ENCODE measurements at places on chromosomes 2 and 18.

- DNase-seq, result peak; percentile 82
These were observed 109.8 kb downstream of the FARSB start for GRCh38 chr2:222545823-222546795.

DNA sequence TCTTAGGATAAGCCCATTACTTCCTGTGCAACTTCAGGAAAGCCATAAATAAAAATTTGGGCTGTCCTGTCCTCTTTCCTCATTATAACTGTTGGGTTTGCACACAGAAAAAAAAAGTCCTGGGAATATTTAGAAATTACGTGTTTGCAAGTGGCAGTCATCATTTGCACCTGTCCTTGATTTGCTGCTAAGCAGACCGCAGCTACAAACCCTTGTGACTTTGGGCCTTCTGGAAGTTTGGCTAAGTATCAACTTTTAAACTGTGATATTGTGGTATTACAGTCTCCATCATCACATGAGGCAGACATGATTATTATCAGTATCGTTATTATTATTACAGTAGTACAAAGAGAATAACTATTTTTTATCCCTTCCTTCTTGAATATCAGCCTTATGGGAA lies 260.7 kb upstream of the SESTD1 start:
- no peak for DNase-seq

GRCh38 chr2:134253117-134253704 lies 661 bp upstream of the MGAT5 start:
- DNase-seq, result no peak

GRCh38 chr2:53174539-53174938 lies 593.1 kb upstream of the CHAC2 start:
- no peak for DNase-seq

DNA sequence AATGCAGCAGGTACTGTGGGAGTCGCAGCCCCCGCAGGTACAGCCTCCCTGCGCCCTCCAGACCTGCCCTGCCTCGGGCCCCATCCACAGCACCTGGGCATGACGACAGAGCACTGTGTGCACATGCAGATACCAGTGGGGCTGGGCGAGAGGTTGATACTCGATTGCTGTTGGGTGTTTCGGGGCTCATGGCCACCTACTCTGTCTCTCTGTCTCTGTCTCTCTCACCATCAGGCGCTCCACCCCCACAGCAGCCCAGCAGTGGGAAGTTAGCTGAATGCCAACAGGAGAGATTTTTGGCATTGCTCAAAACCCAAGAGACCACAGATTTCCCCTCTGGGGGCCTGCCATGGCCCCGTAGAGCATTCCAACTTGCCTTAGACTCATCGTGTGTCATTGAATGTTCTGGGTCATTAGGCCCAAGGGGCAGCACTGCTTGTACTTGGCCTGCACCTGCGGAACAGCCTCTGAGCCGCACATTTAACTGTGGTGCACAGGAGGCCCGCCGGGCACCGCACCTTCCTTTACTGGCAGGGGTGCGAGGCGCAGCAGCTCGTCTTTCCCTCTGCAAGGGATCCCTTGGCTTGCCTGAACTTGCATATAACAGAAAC lies 18.8 kb downstream of the KCNIP3 start:
- DNase-seq, result no peak

- DNase-seq, result no peak
These were observed 174.6 kb downstream of the THADA start for GRCh38 chr2:43421194-43421593.

DNA sequence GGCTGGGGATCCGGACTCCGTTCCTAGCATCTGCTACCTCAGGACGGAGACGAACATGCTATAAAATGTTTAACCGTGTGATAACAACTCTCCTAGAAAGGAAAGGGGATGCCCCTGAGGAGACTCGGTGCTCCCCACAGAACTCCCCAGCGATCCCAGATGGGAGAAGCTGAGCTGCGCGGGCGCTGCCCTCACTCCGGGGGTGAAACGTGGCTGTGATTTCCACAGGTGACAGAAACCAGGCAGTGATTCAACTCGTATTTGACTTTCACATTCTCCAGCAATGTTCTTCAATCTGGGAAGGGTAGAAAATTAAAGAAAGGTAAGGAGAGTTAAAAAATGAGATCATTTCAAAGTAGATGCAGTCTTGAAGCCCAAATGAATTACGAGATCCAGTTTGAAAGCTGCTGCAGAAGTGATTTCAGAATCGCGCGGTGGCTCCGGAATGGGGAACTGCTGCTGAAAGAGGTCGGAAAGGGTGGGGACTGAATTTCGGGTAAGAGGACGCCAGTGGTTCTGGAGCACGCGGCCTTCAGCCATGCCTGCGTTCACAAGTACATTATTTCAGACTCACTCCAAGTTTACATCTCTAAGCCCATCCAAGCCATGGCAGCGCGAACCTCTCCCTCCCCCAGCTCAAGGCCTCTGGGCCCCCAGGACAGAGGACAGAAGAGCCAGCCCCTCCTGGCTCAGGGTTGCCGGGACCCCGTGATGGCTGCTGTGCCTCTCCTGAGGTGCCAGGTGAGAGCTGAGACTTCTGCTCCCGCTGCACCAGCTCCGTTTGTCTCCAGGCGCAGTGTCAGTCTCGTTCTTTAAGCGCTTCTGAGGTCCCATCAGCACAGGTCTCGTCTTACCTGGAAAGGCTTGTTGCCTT lies 39.5 kb downstream of the ADNP2 start:
- DNase-seq, result no peak

GRCh38 chr18:908758-909724 lies 4.4 kb downstream of the ADCYAP1 start:
- DNase-seq, result peak; percentile 17

DNA sequence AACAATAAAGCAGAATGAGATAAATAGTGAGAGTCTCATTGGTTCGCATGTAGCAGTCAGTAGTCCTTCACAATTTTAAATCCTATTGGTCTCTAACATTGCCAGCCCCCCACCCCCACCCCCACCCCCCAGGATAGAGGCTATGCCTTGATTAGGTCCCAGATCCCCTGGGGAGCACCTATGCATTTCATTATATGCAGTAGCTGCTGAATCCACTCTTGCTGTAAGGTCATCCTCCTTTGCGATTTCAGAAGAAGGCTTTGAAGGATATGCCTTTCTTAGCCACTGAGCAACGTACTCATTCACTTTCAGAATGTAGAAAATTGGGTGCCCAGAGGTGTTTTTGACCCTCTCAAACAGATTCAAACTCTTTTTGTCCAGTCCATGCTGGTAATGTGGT lies 382.8 kb upstream of the GALNT5 start:
- DNase-seq, result no peak

Data from mesenchymal stem cell (in vitro differentiated cells and primary cell).